ENCODE measurements at places on chromosomes 2 and 18.
A peak's percentile ranks its signal among the peaks of the same experiment; 100 is the strongest.

GRCh38 chr2:186457908-186458307 is 28.2 kb upstream of the ZC3H15 start:
- no peak for DNase-seq

DNA sequence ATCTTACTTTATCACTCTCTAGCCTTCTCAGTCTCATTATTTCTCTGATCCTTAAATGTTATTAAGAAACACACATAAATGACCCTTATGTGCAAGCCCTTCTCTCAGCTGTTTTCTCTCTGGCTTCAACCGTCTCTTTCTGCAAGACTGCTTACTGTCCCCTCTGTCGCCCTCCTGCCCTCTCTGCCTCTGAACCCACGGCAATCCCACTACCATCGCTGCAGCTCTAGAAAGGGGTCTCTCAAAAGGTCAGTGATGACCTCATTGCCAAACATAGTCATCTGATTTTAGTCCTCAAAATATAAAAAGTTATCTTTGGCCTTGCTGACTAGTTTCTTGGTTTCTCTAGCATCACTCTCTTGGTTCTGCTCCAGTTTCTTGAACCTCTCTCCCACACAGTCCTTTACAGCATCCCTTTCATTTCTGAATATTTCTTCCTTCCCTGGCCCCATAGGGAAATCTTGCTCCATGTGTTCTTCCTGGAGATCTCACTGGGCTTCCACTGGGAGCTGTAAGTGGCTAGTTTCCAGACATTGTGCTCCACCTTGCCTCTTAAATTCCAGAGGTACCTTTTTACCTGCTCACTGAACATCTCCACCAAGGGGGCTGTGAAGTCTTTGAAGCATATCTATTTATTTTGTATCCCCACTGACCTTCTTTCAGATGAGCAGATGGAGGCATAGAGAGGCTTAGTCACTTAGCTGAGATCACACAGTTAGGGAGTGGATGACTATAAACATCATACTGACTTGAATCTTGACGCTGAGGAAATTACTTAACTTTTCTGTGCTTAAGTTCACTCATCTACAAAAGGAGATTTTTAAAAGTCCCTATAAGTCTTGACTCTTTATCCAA is 96.2 kb downstream of the PDE1A start:
- DNase-seq: no peak

DNA sequence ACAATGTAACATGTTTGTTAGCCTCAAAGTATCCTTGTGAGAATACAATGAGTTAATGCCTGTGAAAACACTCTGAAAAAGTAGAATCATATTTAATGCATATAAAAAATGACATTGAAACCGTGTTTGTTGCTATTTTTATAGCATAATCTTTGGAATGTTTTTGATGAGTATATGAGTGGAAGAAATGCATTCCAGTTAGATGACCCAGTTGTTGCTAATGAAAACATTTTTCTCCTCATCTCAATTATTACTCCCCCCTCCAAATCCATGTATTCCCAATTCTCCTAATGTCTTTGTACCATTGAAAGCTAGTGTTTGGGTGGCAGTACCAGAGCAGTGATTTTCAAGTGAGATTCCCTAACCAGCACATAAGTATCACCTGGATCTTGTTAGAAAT is 67.1 kb upstream of the DSEL start:
- no peak for DNase-seq

GRCh38 chr2:96374211-96374951 is 38.8 kb downstream of the NCAPH start:
- no peak for DNase-seq

DNA sequence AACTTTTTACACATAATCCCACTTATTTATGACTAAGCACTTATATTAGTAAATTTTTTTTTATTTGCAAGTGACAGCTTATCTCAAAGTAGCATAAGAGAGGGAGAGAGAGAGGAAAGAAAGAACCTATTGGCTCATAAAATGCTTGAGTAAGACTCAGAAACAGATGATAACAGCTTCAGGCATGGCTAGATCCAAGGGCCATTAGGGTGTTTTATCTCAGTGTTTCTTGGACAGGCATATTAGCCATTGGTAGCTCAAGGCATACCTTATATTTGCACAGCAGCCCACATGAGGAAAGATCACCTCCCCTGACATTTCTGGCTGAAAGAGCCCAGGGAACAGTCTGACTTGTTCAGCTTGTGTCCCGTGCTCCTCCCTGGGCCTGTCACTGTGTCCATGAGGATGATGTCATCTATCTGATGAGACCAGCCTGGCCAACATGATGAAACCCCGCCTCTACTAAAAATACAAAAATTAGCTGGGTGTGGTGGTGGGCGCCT is 64.4 kb downstream of the IL1R2 start:
- no peak for DNase-seq

- DNase-seq: no peak
Measured at GRCh38 chr18:56565551-56566345, 72.6 kb downstream of the TXNL1 start.

GRCh38 chr2:12201369-12201768 is 454.9 kb downstream of the LPIN1 start:
- no peak for DNase-seq

DNA sequence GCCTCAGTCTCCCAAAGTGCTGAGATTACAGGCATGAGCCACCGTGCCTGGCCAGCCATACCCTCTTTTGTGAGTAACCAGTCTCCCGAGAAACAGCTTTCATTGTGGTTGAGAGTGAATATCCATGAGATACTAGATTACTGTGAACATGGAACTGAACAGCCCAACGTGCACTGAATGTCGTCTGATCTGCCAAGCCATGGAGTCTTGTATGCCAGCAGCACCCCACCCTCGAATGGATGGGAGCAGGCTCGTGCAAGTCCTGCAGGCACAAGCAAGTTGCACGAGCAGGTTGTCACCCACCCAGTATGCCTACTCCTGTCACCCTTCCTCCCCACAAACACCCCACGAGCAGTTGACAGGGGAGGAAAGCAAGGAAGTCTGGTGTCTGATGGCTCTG is 36.5 kb upstream of the TFCP2L1 start:
- DNase-seq: no peak

DNA sequence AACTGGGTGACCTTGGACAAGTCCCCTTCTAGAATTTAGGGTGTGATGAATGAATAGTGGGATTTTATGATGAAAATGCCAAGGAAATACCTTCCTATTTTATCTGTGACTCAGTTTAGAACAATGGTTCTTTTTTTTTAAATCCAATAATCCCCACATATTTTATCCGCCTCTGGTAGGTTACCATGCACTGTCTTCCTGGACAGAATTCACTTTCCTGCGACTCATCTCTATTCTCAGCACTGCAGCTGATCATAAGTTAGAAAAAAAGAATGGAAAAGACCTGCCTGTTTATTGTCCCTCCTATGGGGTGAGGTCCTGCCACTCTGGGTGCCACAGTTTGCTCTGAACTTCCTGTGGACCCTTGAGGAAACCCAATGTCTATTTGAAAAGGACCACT is 73.1 kb downstream of the IRS1 start:
- no peak for DNase-seq

DNA sequence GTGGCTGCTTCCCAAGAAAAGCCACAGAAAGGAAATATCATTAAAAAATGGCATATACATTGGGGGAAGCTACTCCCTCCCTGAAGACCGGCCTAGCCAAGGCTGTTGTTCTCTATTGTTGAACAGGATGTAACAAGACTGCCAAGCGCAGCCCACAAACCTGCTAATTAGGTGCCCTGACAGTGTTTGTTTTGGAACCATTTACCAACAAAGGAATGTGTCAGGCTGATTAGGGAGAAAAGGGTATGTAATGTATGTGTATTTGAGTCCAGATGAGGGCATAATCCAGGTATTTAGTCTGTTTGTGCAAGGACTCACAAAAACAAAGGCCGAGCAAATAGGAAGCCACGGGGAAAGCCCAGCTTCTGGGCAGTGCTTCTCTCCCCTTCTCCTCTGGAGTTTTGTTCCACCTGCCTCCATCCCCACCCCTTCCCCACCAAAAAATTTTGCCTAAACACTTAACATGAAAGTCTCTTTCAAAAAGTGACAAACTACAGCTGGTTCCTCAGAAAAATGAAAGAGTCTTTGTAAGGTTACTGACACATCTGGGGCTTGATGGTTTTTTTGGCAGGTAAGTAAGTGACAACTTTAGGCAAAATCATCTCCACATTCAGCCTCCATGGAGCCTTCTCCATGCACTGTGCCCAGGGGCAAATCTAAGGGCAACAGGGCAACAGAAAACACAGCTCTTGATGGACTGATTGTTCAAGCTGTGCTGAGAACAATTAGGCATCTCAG is 78.3 kb upstream of the FZD5 start:
- no peak for DNase-seq

- DNase-seq: peak; percentile 74
Measured at GRCh38 chr2:192286093-192286701, 91.5 kb upstream of the TMEFF2 start.

DNA sequence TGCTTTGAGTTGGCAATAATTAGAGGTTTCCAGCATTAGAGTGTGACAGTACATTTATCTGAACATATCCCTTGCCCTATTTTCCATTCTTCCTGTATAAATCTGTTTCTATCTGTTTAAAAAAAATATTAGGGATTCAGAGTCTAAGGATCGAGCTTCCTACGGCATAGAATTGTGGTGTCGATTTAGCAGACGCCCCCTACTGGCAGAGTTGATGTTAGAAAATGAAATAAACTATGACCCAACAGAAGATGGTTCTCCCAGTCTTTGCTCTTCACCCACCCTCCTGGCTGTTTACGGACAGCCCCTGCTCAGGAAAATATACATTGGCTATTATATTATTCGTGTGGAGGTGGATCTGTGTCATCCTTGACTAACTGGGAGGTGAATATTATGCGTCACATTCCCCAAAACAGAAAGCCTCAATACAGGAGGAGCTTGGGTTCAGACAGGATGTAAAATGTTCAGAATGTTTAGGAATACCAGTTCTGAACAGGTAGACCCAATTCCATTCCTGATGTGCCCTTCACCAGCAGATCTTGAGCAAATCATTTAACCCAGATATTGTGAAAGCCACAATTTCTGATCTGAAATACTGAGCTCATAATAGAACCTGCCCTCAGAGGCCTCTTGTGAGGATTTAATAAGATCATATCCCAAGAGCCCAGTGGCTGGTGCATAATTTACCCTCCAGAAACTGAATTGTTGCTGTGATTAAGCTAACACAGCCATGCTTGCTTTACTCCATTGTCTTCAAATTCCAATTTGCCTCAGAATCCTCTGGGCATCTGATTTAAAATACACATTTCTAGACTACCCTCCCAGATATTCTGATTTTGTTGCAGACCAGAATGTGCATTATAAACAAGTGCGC is 10.8 kb upstream of the ERMN start:
- peak; percentile 82 for DNase-seq

- no peak for DNase-seq
Measured at GRCh38 chr2:120641366-120641771, 94.3 kb upstream of the GLI2 start.

DNA sequence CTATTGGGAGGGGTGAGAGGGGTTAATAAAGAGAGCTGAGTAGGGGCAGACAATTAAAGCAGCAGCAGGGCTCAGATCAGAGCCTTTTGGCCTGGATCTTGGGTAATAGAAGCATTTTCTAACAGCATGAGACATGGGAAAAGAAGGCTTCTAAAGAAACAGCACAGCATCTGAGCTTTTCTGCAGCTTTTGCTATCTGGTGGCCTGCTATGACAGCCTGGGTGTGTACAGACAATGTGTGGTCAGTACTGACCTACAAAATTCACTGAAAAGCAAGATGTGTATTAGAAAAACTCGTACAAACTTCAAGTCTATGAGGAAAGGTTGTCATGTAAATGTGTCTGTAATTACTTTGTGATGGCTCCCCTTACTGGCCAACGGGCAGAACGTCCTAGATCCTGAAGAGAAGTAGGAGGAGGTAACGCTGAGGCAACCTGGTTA is 95.6 kb downstream of the GALNT3 start:
- peak; percentile 67 for DNase-seq

DNA sequence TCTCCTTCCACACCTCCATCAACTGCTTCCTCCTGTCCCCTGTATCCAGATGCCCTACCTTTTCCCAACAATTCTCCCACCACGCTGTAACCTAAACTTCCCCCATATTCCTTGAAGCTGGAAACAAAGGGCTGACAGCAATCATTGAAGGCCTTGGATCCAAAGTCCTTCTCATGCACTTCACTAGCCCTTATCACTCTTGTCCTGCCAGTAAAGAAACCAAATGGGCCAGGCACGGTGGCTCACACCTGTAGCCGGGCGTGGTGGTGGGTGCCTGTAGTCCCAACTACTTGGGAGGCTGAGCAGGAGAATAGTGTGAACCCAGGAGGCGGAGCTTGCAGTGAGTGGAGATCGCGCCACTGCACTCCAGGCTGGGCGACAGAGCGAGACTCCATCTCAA is 11.9 kb upstream of the ADNP2 start:
- DNase-seq: no peak

DNA sequence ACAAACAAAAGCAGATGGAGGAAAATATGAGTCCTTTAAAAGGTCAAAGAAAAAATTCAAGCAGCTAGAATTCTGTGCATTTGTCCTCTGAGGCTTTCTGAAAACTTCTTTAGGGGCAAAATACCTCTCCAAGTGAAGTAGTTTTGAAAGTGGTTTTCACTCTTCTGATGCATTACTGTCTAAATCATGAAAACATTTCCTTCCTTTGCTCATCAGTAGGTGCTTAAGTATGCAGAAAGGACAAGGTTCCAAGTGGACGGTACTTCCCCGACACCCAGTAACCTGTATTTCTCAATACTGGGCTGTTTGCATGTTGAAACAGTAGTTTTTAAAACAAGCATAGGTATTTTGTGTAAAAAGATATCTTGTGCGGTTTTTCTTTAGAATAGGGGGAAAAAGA is 189.1 kb upstream of the ERBB4 start:
- no peak for DNase-seq

GRCh38 chr2:2175381-2176090 is 155.5 kb downstream of the MYT1L start:
- no peak for DNase-seq

DNA sequence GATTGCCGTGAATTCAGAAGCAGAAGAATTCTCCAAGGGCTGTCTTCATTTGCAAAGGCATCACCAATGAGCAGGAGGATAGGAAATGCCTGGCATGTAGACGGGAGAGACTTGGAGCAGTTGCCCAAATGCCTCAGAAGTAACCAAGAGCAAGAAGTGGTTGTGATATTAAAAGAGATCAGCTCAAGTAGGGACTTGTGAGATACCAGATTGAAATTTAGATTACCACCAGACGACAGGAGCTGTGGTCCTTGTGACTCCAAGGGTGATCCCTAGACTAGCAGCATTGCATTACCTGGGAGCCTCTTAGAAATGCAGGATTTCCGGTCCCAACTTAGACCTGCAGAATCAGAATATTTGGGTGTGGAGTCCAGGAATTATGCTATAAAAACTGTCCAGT is 228.6 kb upstream of the EPAS1 start:
- no peak for DNase-seq

GRCh38 chr2:67923696-67924095 is 139.1 kb downstream of the C1D start:
- DNase-seq: no peak

DNA sequence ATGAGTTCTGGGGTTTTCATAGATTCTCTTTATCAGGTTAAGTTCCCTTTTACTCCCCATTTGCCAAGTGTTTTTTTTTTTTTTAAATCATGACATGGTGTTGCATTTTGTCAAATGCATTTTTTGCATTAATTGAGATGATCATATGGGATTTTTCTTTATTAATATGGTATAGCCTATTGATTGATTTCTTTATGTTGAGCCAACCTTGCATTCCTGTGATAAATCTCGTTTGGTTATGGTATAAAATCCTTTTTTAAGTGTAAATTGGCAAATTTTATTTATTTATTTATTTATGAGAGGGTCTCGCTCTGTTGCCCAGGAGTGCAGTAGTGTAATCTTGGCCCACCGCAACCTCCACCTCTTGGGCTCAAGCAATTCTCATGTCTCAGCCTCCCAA is 81.5 kb upstream of the ACVR1 start:
- DNase-seq: no peak

GRCh38 chr2:122519821-122520611 is 764.6 kb downstream of the TSN start:
- no peak for DNase-seq
